ENCODE measurements at places on chromosomes 11 and 22.

DNA sequence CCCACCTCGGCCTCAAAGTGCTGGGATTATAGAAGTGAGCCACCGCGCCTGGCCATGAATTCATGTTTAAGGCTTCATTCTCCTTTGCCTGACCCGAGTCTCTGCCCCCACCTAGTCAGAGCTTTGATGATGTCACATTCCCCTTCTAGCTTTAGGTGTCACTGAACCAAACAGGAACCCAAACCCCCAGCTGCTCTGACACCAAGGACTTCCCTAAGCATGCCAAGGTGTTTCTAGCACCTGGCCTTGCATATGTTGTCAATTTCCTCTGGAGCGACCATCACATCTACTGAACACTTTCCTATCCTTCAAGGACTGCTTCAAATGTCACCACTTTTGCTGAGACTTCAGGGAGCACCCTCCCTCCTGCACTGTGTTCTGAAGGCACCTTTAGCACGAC is 2.3 kb downstream of the F2 start:
- no peak for DNase-seq

DNA sequence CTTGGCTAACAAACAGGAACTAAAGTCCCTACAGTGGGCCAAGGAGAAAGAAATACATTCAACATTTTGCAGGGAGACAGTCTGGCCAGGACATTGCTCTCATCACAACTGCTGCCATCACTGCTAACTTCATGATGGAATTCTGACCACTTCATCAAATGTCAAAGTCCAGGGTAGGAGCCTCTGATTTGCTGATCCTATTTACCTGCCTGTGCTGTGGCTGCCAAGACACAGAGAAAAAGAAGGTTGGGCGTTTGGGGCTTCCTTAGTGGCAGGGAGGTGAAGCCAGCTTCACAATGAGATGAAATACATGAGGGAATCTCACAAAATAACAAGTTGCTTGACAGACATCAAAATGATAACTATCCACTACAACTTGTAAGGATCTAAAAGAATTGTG is 343.9 kb upstream of the CADM1 start:
- DNase-seq: no peak

GRCh38 chr11:11403763-11404725 is 51.0 kb upstream of the CSNK2A3 start:
- no peak for DNase-seq

DNA sequence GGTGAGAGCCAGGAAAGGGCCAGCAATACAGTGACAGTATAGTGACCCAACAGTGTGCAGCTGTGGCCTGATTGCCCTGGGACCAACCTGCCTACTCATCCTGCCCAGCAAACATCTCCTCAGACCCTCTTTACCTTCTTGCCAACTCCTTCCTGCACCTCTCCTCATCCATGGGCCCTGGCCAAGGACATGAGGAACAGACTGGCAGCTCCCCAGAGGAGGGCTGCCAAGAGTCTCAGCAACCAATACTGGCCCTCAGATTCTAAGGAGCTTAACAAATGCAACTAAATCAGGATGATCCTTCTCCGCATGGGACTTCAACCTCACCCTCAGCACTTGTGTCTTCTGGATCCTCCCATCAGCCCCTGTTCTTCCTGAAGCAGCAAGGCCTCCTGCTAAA is 77.0 kb downstream of the RPL27A start:
- no peak for DNase-seq

DNA sequence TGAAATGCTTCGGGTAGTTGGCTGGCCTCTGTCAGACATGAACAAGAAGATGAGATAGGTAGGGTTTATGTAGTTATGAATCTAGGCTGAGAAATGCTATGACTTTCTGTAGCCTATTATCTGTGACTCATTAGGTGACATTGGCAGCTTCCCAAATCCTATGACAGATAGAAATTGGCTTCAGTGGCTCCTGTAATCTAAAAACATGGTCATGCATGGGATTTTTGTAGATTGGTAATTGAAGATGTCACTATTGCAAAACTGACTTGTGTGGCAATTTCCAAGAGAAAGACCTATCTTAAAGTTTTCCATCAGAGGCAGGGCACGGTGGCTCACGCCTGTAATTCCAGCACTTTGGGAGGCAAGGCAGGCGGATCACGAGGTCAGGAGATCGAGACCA is 29.4 kb upstream of the GRIK4 start:
- no peak for DNase-seq

DNA sequence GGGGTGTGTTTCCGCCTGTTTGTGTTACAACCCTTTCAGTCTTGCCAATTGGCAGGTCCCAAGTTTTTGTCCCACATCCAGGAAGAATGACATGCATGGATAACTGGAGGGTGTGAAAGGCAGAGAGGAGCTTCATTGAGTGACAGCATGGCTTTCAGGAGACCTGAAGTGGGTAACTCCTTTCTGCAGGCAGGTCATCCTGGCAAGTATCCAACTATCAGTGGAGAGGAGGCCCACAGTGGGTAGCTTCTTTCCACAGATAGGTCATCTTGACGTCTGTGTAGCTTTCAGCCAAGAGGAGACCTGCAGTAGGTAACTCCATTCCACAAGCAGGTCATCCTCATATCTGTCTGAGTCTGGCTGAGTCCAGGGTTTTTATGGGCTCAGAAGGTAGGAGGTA is 1268.8 kb upstream of the CNTN5 start:
- DNase-seq: no peak

DNA sequence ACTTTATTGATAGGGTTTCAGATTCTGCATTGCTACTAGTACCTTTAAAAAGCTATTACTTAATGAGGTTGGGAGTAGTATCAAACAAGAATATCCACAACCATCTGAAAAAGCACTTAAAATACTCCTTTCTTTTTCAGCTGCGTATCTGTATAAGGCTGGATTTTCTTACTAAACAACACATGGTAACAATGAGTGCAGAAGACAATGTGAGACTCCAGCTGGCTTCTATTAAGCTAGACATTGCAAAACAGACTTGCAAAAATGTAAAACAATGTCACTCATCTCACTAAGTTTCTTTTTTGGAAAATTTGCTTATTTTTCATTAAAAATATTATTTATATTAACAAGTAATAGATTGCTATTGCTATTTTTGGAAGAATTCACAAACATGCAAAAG is 132.6 kb downstream of the WNT11 start:
- no peak for DNase-seq

Measured in CD4-positive, alpha-beta T cell treated with Interleukin-2 at 100 ng/mL for 4 hours (primary cell).